ENCODE measurements at places on chromosomes 11 and 22.

GRCh38 chr22:20002128-20002527, 14.5 kb downstream of the ARVCF start:
- no peak for DNase-seq

GRCh38 chr11:71467164-71467563, 14.2 kb downstream of the NADSYN1 start:
- DNase-seq = no peak

GRCh38 chr11:117278347-117278746, 12.8 kb upstream of the BACE1-AS start:
- DNase-seq = no peak

DNA sequence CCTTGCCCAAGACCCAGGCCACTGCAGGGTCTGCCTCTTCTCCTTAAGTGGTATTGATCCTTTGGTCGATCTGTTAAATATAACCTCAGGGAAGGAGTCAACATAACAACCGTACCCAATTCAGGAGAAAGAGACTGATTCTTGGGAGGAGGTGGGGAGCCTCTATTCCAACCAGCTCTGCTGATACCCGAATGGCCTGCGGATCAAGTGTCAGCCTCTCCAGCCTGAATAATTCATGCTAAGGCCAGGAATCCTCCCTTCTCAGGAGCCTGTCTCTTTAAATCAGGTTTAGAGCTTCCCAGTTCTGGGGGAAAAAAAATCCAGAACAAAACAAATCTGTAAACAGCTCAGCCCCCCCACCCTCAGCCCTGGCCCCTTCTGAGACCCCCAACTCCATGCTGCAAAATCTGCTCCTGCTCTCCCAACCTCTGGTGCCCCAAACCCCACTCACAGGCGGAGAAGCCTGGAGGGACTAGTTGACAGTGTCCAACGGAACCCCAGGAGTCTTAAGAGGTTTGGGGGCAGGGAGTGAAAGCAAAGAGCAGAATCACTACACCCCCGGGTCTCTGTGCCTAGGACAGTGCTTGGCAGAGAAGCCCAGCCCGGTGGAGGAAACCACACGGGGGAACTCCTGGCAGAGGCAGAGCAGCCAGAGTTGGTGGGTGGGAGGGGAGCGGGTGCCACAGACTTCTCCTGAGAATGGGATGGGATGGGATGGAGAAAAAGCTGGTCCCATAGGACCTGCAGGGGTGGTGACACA, 863 bp upstream of the TPBGL start:
- no peak for DNase-seq

Data from inflammatory macrophage treated with lipopolysaccharide for 1 hour (primary cell).